Left hindlimb (tissue), 1 donor: ENCODE measurements at places on chromosomes 7 and 10.
A peak's percentile ranks its signal among the peaks of the same experiment; 100 is the strongest.

- DNase-seq = no peak
Observed at GRCh38 chr7:32043688-32044087, 26.5 kb downstream of the PDE1C start.

- no peak for DNase-seq
Observed at GRCh38 chr7:24871770-24872169, 108.2 kb downstream of the OSBPL3 start.

- no peak for DNase-seq
Observed at GRCh38 chr7:72751978-72752377, 76.0 kb downstream of the TYW1B start.

DNA sequence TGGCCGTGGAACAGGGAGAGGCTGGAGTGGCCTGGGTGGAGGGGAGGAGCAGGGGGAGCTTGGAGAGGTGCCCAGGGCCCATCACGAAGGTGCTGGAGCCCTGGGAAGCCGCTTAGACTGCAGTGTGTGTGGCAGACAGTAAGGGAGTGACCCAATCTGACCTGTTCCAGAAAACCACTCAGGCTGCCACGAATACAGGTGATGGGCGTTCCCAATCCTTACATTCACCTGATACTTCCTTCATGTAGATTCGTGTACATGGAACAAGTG is 161.7 kb downstream of the SVIL start:
- DNase-seq = no peak

DNA sequence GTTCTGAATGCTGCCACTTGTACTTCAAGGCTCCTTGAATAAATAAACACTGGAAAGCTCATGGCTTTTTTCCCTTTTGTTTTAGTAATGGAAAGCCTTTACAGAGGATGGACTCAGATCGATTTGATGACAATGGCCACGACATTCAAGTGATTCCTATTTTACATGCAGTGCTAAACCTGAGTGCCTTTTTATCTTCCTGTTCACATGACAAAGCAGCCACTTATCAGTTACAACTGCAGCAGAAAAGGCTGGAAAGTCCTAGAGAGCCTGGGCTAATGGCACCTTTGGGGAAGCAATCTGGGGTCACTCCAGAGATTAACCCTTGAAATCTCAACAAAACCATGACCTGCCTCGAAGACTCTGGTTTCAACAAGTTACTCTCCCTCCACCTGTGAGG is 249.0 kb upstream of the AUTS2 start:
- no peak for DNase-seq

DNA sequence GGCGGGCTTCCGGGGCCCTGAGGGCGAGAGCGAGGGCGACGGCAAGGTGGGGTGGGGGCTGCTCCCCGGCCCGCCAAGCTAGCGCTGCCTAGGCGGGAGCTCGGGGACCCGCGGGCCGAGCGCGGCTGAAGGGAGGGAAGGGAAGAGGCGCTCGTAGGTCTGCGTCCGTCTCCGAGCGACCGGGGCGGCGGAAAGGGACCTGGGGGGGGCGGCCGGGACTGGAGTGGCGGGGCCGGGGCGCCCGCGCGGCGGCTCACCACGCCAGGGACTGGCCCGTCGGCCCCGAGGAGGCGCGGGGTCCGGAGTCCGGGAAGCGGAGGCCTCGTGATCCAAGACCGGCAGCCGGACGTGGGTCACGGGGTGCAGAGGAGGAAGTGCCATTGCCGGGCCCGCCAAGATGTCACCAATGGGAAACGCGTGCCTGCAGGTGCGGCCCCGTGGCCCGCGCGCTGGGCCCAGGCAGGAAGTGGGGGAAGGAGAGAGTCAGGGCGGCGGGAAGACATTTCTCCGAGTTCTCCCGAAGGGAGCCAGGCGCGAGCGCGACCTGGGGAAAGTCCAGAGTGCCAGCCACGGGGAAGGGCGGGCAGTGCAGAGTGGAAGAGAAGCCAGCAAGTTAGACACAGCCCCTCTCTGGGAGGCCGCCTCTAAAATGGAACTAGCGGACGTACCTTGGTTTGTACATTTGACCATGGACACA is 11.9 kb downstream of the HNRNPF start:
- DNase-seq = peak; percentile 90

DNA sequence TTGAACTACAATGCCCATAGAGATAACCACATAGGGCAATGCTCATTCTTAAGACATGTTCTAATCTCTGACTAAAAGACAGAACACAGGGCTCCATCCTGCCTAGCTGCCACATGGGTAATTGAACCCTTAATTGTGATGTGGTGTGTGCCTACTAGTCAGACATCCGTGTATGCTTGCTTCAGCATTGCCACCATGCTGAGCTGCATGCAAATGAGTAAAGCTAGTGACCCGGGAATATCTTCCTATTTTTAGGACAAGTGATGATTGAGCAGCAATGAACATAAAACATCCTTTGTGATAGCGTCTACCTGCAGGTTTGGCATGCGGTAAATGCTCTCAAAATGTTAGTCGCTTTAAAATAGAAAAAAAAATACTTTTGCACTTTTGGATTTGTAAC is 115.8 kb downstream of the MAGI2 start:
- DNase-seq = no peak

- DNase-seq = no peak
Observed at GRCh38 chr10:74863551-74863950, 37.2 kb downstream of the KAT6B start.

- peak; percentile 25 for DNase-seq
Observed at GRCh38 chr7:100154651-100155491, 3.7 kb downstream of the TRAPPC14 start.

DNA sequence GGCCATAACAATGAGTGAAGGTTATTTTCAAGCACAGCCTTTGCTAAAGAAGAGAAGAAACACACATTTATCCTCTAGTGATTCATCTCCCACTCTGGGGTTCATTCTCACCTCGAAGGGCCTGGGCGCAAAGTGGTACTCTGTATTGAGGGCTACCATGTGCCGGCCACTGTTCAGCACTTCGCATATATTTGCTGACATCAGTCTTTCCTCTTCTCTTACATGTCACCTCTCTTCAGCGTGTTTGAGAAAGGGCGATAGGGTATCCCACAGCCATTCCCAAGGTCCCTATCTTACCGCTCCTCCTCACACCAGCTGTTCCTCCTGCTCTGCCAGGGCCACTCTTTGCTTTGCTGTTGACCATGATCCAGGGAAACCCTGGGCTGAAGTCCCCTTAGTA is 48.8 kb upstream of the ECHDC3 start:
- no peak for DNase-seq

- peak; percentile 64 for DNase-seq
Observed at GRCh38 chr7:55019191-55019690, 424 bp downstream of the EGFR start.

DNA sequence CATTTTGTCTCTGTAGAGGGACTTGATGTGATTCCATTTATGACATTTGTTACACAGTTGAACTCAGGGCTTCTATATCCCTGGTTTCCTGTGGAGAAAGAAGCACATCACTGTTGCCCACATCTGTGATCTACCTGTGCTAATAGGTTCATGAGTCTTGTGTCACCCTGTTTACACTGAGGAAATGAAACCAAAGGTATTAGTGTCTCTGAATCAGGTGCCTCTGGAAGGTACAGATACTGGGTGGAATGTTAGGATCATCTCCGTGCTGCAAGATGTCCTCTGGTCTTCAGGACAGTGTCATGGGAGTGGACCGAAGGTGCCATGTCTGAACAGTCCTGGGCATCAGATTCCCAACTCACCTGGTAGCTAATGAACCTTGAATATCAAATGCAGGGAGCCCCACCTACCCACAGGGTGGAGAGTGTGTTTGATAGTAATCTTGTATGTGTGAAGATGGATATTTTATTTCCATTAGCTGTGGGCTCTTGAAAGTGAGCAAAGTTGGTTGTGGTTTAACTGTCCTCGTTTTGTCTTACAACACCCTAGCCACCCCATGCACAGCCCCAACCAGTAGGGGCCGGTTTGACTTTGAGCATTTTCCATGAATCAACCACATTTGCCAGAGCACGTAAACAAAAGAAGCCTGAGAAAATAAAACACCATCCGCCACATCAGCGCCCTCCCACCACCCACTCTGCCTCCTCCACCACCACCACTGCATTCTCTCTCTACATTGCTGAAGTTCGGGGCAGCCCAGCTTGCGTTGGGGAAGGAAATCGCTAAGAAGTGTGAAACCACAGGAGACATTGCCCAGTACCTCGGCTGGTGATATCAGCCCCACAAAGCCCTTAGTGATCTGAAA is 40.7 kb downstream of the TARP start:
- no peak for DNase-seq

DNA sequence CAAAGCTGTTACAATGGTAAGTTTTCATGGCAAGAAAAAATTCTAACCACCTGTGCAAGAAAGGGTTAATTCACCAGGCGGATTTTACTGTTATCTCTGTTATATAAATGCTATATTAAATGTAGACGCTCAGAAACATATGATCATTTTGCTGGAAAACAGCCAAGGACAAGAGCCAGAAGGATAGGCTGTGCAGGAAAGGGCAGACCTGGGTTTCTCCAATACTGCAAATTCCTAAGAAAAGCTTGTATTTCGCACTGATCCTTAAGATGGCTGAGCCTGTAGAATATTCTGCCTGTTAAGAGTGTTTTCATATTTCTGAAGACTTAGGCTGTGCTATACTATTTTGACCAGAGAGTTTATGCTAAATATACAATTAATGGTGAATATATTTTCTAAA is 564.1 kb upstream of the KCND2 start:
- DNase-seq = no peak

DNA sequence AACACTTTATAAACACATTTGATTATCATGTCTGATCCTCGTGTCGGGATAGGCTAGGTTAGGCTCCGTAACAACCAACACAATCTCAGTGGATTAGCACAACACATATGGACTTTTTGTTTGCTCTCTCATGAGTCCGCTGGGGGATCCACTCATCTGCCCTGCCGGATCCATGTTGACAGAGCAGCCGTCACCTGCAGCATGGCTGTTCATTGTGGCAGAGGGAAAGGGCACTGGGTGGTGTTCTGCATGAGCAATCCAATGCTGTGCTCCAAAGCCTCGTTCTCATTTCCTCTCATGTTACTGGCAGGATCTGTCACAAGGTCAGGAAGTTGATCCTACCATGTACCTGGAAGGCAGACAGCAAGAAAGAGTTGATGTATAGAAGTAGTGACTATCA is 62.5 kb upstream of the RAPGEF5 start:
- no peak for DNase-seq

DNA sequence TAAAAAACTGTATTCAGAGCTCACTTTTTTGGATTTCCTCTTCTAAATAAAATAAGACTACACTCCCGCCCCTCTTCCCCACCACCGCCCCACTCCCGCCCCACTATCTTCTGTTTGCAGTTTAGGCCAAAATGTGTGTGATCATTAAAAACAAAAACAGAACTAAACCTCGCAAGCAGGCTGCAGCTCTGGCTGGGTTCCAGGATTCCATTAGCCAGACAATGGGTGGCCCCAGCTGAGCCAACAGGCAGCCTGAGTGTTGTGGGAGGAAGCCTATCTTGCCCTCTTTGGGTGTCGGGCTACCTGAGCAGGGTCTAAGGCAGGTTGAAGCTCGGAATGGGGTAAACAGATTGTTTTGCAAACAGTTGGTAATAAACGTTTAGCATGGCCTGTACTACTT is 41.7 kb downstream of the ARL4A start:
- peak; percentile 58 for DNase-seq

DNA sequence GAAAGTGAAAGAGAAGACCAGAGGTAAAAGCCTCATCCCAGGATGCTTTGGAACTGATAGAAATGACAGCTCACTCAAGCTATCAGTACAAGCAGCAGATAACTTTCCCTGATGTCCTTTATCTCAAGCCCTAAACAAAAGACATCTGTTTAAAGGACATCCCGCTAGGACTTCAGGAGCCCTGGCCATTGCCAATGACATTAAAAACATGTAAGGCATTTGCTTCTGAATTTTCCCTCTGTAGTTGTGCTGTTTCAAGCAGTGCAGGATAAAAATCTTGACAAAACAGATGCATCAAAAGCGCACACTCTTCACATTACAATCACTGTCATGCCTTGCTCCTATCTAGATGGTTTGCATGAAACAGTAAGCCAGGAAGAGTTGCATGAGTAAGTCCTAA is 159.8 kb downstream of the AOAH start:
- DNase-seq = no peak

DNA sequence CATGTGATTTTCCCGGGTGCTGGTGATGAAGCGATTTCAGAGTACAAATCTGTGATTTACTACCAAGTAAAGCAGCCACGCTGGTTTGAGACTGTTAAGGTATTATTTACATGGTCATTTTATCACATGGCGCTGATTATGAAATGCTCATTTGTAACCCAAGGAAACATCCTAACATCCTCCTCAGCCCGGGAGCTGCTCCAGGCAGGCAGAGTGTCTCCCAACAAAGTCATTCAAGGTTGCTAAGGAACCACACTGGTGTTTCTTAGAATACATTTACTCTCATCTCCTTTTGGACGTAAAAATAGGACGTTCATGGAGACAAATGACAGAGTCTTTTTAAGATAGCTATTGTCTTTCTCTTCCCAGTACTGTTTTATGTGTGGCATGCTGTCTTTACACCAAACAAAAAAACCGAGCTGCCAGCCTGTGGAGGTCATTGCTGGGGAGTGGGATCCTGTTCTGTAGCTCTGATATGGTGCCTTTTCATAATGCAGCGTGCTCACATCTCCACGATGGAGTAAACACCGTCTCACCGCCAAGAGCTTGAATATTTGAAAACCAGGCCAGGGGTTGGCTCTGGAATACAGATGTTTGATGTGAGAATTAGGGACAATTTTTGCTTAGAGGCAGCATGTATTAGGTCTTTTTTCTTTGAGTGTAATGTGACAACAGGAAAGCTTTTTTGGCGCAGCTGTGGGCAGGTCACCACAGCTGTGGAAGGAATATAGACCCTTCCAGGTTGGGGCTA is 119.6 kb downstream of the DOCK1 start:
- DNase-seq = no peak

- DNase-seq = no peak
Observed at GRCh38 chr7:106865130-106866041, at the start of gene PIK3CG. PIK3CG (plus strand) TSS chr7:106865282; CDS start chr7:106867562, 2,280 bp downstream.

DNA sequence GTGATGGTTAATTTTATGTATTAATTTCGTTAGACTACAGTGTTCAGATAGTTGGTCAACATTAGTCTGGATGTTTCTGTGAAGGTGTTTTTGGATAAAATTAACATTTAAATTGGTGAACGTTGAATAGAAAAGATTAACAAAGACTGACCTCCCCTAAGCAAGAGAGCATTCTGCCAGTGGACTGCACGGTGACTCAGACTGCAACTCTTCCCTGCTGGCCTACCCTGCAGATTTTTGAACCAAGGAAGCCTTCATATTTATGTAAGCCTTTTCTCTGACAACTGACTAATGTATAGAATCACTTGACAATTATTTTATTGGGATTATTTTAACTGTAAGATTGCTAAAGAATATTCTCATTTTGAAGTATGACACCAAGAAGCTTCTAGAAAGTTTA is 7.9 kb upstream of the ZNF248 start:
- no peak for DNase-seq
